Posterior vena cava (tissue), 2 donors: ENCODE measurements at places on chromosomes 5 and 9. TPM values are rescaled to one million over a fixed set of nuclear protein-coding genes. Genes with fewer than 3 reads are reported as not detected.

PCDHGB6 gene
- 8.5 TPM for total RNA-seq

DNA sequence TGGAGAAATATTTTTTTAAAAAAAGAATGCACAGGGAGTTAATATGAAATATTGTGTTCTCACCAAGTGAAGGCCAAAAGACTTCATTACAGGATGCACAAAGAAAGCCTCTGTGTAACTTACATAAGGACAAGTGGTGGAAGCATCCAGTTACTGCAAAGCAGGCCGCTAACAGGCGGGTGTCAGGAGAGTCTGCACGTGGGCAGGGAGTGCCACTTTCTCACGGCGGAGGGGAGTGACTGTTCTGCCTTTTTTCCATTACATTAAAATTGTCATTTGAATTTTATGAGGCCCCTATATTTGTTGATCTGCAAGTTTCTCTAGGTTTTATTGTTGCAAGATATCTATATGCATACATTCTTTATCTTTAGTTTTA, 28.1 kb upstream of the SPATA31E1 start:
- DNase-seq = no peak

DNA sequence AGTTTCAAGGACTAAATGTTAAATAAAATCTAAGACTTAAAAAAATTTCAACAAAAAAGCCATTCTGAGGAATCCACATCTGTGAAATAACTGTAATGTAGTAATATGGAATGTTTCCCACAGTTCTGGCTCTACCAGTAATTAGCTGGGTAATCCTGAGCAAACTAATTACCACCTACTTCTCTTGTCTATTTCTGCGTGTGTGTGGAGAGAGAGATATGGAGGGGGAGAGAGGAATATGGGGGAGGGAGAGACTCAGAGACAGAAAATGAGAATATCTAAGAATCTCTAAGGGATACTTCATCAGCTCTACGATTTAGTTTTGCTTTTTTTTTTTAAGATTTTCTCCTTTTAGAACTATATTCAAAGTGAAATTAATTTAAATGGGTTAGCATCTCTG, 28.0 kb downstream of the TBCA start:
- DNase-seq = no peak

DNA sequence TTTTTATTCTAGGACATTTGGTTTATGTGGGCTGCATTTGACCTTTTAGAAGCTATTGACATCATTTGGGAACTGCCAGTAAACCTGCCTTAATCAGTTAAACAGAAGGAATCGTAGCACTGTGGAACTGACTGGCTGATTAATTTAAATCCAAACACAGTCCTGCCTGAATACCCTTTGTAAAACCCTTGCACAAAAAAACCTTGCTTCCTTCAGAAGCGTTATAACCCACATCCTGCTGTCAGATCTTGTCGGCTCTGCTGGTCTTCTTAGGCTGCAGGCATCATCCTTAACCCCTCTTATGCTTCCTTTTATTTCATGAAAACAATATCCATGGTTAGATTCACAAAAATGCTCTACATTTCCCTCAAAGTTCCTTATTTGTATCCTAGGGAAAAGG, 46.3 kb downstream of the PAM start:
- DNase-seq = no peak

DNA sequence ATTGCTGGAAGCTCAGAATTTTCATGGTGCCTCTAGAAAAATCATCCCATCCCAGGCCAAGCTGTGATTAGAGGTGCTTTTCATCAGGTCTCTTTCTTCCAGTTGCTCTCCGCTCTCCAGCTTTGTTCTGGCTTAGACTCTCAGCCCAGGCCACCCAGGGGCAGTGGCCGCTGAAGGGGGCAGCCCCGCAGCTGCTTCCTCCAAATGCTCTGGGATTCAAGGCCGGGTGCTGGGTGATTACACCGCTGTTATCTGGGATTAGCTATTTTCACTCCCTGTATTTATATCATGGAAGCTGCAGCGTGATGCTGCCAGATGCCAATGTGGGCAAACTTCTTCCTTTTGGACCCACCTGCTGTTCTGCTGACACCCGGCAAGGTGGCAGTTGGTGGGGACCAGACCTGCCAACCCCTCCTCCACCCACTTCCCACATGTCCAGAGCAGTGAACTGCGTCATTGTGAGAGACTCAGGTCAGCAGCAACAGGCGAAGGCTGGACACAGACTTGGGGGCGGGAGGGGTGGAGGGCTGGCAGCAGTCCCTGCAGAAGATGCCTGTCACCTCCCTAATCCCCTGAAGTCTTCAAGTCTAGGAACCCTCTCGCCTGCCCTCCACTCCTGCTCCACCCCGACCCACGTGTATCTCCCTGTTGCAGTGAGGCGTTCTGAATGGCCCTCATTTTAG, 33.9 kb upstream of the NKX2-5 start:
- DNase-seq = no peak

DNA sequence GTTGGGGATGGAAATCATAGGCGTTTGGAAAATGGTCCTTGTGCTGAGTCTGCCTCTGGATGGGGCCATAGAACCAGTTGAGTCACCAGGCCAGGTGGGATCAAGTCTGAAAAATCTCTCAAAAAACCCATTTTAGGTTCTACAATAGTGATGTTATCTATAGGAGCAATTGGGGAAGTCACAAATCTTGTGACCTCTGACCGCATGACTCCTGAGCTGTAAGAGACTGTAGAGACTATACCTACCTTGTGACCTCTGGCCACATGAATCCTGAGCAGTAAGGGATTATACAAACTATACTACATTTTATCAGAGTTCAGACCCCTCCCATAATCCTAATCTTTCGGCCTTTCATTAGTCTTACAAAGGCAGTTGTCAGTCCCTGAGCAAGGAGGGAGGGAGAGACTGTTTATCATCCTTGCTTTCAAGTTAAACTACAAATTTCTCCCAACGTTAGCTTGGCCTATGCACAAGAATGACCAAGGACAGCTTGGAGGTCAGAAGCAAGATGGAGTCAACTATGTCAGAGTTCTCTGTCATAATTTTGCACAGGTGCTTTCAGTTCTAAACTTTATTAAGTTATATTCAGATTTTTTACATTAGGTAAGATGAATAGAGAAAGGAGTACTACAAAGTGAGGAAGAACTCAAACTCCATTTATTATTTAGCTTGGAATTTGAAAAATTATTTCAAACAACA, 11.5 kb upstream of the JMY start:
- DNase-seq = no peak

GRCh38 chr5:139371482-139372435, 11.3 kb downstream of the SLC23A1 start:
- peak; percentile 44 for DNase-seq

DNA sequence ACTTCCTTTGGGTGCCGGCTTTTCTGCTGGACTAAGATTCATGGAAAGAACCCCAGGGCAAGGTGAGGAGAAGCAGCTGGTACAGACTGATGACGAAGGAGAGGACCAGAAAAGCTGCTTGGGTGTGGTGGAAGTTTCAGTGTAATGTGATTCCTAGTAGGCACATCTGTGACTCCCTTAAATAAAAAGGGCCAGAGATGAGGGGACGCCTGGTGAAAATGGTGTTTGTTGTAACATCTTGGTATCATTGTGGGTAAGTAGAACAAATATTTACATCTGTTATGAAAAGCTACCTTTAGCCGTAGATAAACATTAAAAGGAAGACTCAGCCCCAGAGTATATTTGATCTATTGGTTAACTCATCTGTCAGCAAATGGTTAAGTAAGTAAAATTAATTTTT, 33.8 kb downstream of the OTULINL start:
- DNase-seq = no peak

DNA sequence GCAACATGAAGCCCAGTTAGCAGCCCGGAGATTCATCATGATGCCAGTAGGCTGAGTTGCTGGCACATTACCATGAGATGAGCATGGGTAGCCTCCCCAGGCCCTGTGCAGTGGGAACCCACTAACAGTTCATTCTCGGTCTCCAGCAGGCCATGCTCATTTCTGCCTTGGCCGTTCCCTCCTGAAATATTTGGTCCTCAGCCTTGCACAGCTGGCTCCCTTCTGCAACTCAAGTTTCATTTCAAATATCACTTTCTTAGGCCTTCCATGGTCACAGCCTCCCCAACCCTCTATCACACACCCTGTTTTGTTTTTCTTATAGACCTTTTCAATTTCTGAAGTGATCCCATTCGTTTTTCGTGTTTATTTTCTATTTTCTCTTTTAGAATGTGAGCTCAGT, 125.4 kb upstream of the VLDLR start:
- DNase-seq = no peak

- DNase-seq = no peak
These were observed 27.7 kb upstream of the GABRP start for GRCh38 chr5:170755679-170756456.

- peak; percentile 83 for DNase-seq
These were observed 448 bp downstream of the RELL2 start for GRCh38 chr5:141637123-141637766.
